ENCODE measurements at places on chromosomes 5 and 9.

- no peak for DNase-seq
Observed at GRCh38 chr5:127517110-127517479, 345 bp upstream of the PRRC1 start.

GRCh38 chr9:6098431-6098830 lies 83.0 kb upstream of the RANBP6 start:
- DNase-seq, result no peak

DNA sequence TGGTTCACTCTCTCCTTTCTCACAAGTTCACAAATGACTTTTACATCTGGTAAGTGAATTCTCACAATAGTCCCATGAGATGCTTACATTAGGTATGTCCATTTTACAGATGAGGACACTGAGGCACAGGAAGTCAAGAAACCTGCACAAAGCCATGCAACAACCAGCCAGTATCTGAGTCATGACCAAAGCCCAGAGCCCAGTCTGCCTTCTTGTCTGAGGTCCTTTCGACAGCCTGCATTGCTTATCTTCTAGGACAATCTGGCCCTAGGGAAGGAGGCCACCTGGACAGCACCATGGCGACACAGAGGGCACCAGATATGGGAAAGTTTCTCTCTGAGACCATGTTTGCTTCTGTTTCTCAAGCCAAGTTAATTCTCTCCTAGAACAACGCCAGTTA lies 197.1 kb downstream of the NSG2 start:
- no peak for DNase-seq

DNA sequence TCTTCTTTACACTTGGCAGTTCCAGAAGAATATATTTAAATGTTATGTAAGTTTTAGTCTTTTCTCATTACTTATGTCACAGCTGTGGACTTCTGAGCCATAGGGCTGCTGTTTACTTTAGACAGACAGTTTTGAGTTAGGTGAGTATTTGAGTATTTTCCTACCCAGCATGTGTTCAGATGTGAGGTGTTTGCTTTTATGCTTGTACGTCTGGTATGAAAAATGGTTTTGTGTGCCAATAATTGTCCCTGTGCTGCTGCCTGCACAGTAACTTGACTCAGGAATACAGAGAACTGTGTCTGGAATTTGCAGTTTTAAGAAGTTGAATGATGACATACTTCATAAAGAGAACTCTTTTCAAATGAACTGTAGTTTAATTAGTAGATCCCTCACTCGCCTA lies 20.8 kb downstream of the MEGF10 start:
- no peak for DNase-seq

GRCh38 chr5:128213340-128213739 lies 129.8 kb downstream of the SLC12A2 start:
- DNase-seq, result no peak

DNA sequence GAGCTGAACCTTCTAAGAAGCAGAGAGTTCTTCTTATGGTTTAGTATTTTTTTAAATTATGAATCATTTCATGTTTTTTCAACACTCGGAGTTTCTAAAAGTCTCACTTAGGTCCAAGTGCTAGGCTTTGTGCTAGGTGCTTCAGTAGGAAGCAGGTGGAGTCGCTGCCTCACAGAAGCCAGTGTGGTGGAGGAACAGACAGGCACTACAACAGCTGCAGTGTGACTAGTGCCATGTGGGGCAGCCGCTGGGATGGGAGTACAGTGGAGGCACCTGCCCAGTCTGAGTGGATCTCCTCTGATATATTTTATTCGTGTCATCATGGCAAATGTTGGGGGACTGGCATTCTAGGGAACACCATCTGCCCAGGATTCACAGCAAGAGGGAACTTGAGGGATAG lies 15.3 kb downstream of the PCDHGC5 start:
- no peak for DNase-seq

- DNase-seq, result no peak
Observed at GRCh38 chr5:123720955-123721354, 209.0 kb downstream of the CSNK1G3 start.

GRCh38 chr5:160237571-160238093 lies 8.3 kb downstream of the FABP6 start:
- no peak for DNase-seq

GRCh38 chr5:43664501-43665040 lies 61.6 kb downstream of the NNT start:
- no peak for DNase-seq

DNA sequence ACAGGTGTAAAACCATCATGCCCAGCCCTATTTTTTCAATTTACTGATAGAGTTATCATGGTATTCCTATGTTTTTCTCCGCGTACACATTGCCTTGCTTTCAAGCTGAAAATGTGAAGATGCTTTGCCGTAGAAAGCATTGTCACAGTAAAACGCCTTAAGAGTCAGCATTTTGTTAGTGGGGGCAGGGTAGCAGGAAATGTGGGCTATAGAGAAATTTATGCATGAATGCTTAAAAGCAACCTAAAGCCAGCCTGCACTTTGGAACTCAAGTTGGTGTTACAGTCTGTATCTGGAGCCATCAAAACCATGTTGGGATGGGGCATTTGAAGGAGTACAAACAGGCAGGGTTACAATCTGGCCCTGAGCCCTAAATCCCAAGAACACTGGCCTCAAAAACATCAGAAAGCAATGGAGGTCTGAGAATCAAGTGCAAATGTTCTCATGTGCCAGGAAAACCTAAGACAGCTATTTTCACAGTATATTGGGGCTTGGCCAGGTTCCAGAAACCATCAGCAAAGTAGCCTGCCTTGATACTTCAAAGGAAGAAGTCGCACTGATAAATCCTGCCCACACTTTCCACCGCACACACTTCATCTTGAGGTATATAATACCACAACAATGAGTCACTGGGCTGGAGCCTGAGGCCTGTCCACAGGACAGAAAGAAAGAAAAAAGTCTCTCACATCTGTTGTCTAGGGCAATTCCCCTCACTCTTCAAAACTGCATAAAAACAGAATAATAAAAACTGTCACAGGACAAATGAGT lies 313.8 kb downstream of the ENC1 start:
- peak; percentile 25 for DNase-seq

DNA sequence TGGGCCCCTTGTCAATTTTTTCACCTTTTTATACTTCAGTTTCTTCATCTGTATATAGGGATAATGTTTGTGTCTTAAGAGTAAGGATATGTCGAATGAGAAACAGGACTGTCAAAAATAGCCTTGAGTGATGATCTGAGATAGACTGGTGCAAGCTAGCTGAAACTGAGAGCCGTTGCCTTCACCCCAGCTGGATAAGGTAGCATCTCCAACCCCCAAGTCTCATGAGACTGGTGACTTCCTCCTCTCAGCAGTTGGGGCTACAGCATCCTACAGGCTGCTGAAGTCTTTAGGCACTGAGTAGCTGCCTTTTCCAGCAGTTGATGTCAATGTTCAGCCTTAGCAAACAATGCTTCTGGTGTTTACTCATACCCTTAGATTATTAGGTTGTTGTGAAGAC lies 330.2 kb downstream of the OSTF1 start:
- no peak for DNase-seq

DNA sequence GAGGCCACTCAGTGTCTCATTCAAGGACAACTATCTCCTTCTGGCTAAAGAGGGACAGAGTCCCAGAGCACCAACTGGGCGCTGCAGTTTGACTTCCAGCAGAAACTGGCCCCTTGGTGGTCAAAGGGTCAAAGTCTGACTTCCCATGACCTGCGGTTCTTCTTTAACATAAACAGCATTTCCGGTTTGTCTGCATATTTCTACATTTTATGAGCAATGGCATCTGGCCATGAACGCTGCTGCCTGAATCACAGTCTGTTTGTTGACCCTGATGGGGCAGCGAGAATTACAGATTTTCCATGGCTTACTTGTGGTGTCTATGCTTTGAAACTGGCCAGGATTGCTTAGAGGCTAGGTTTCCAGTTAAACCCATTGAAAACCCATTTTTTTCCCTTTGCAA lies 1.3 kb downstream of the TNFSF15 start:
- DNase-seq, result no peak

DNA sequence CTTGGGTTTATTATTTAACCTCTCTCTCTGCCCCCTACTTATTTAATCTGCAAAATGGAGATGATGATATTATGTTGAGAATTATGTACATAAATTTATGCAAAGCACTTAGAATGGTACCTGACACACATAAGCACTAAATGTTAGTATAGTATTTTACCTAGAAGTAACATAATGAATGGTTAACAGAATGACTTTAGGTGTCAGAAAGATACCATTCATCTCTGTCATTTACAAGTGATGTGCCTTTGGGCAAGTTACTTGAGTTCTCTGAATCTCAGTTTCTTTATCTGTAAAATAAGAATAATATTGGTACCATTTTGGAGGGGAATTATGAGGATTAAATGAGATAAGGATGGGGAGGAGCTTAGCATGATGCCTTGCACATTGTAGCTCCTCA lies 159.4 kb downstream of the PPP2R2B start:
- no peak for DNase-seq

DNA sequence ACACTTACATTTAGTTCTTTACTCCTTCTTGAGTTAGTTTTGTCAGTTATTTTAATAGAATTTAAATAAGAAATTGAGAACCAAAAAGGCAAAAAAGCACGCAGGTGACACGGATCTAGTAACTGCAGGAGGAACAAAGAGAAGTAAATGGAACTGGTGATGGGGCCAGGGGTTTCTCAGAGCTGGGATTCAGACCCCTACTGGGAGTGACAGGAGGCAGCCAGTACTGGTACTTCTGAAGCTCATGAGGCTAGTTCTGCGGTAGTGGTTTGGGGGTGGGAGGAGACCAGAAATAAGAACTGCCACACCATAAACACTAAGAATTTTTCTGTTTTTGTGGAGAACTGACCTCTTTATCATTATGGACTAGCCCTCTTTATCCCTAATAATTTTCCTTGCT lies 48.2 kb downstream of the OXCT1 start:
- no peak for DNase-seq

- peak; percentile 4 for DNase-seq
Observed at GRCh38 chr5:168747987-168748777, 169.0 kb upstream of the PANK3 start.

DNA sequence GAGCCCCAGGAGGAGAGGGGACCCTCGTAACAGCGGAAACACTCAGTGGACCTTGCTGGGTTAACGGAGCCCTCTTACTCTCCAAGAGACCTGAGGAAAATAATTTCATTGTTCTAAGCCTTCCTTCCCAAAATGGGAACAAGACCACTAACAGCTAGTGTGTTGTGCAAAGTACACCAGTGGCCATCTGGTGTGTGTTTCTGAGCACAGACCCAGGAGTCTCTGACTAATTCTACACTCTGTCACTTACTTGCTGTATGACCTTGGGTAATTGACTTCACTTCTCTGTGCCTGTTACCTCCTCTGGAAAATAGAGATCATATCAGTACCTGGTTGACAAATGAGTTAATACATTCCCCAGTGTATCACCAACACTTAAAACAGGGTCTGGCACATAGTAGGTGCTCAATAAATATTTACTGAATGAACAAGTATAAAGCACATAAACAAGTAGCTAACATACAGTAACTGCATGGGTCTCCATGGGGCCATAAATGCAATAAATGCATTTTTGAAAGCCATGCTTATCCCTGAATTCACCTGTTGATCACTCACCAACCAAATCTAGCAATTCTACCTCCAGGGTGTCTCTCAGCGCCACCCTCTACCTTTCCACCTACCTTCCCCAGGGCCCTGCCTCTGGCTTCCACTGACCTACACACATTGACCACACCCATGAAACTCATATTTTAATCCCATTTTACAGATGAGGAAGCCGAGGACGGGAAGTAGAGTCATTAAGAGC lies 44.7 kb upstream of the AKNA start:
- DNase-seq, result no peak

DNA sequence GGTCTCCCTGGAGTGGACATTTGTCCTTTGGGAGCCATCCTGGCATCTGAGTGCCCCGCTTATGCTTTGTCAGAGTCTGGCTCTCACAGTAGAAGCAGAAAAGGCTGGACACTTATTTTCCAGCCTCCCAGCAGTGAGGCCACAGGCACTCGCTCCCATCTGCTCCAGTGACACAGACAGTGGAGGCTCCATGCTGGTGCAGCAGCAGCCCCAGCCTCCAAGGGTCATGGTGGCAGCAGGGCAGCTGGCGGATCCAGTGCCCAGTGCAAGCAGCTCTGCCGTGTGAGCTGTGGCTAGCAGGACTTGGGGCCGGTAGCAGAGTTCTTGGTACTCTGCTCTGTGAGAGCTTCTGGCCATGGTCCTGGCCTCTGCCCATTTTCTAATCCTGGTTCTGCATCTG lies 157.3 kb upstream of the ALDH1B1 start:
- DNase-seq, result no peak

DNA sequence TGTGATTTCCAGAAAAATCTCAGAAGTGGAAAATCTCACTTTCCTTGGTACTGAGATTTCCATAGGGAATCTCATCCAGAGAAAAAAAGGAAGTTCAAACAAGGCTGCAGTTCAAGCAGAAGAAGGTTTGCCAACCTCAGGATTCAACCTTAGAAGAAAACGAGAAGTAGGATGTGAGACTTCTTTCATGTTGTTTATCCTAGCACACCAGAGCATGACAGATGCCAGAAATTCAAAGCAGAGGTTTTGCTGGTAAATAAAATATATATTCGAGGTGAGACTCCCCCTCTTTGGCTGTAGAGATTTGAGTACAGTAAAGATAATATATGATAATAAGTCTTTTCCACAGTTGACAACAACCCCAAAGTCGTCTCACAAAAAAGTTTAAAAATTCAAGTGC lies 116.9 kb upstream of the SMC2 start:
- DNase-seq, result no peak

- DNase-seq, result no peak
Observed at GRCh38 chr5:102536323-102536928, 37.6 kb upstream of the SLCO6A1 start.

DNA sequence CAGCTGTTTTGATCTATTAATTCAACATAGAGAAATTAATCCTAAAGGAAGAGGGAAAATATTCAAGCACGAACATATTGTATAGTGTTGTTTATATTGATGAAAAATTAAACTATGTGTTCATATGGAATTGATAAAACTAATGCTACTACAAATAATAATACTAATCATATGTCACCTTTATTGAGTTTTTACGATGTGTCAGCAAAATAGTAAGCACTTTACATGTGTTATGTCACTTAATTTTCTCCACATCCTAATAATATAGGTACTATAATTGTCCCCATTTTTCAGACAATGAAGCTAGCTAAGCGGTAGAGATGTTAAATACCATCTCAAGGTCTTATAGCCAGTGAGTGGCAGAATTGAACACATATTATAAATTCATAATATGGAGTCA lies 2008.5 kb upstream of the WWC1 start:
- no peak for DNase-seq

DNA sequence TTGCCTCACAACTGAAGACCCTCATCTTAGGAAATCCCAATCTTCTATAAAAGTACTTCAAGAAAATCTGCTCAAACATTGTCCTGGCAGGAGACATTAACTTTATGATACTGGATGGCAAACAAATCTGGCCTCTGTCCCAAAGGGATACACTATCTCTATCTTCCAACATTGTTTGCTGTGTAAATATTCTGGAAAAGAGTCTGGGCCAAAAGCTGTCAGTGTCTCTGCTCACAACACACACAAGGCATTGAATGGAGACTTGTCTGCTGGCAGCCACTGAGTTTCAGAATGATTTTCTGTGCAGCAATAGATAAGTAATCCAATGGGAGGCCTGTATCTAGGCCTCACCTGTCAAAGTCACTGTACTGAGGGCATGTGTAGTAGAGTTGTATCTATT lies 471.1 kb downstream of the DMAC1 start:
- no peak for DNase-seq

GRCh38 chr9:33165263-33166151 lies 1.6 kb downstream of the B4GALT1 start:
- no peak for DNase-seq

All from stimulated activated CD8-positive, alpha-beta memory T cell treated with anti-CD3 and anti-CD28 coated beads, Interleukin-7, amount 100 ng/mL, for 24 hours (primary cell).